ENCODE measurements at places on chromosomes 12 and 14. TPM values are rescaled to one million over a fixed set of nuclear protein-coding genes. Genes with fewer than 3 reads are reported as not detected.

ADCY6 gene
- 33.8 TPM for polyA plus RNA-seq

TMEM253 gene
- 0.67 TPM for polyA plus RNA-seq

LMNTD1 gene
- 0.13 TPM for polyA plus RNA-seq

KRT78 gene
- 2.4 TPM for polyA plus RNA-seq

REP15 gene
- polyA plus RNA-seq: 1.3 TPM

UNC79 gene
- not detected for polyA plus RNA-seq
